Stimulated activated CD4-positive, alpha-beta T cell treated with anti-CD3 and anti-CD28 coated beads, Interleukin-1b, Interleukin-23, amount 100 ng/mL, for 24 hours (primary cell): ENCODE measurements at places on chromosomes 7 and 10.

DNA sequence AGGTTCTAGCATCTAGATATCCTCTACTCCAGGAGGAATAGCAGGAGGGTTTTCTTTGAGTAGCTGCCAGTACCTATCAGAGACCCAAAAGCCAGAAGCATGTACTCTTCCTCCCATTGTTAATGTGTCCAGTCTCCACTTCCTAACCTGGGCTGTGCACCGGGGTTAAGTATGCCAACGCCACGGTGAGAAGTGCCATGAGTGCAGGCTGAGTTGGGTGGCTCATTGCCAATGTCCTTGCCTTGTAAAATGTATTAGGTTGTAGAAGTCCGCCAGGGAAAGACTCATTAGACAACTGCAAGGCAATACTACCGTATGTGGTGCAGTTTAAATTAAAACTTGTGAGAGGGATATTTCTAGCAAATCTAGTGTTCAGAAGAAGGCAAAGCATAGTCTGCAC lies 55.0 kb upstream of the PRR15 start:
- no peak for DNase-seq

- no peak for DNase-seq
These were observed 96.6 kb upstream of the PTN start for GRCh38 chr7:137439829-137440825.

DNA sequence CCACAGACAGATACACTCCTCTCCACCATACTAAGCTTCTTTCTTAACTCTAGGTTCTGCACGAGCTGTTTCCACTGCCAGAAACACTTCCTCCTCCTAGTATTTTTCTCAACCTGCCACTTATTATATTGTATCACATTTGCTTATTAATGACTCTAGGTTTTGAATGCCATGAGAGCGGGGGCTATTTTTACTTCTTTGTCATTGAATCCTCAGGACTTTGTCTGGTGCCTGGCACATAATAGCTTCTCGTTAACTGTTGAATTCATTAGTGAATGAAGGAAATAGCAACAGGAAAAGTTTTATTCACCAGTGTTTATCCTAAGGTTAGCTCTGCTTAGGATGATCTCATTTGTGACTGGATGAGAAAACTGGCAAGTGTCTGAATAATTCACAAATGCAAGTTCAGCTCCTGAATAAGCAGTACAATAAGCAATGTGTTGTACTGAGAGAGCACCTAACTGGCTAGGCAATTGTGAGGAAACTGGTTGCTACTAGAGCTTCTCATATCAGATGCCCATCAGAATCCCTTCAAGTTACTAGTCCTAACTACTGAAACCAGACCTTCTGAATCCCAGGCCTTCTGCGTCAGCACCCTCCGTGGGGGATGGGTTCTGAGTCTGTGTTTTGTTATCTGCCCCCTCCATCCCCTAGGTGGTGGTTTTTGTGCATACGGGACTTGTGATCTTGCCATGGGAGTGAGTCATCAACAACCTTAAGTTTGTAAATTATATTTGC lies 92.7 kb downstream of the LSMEM1 start:
- DNase-seq: no peak

GRCh38 chr7:30594048-30594539 lies 584 bp upstream of the GARS1 start:
- no peak for DNase-seq

GRCh38 chr7:91137788-91138368 lies 126.4 kb upstream of the FZD1 start:
- no peak for DNase-seq

DNA sequence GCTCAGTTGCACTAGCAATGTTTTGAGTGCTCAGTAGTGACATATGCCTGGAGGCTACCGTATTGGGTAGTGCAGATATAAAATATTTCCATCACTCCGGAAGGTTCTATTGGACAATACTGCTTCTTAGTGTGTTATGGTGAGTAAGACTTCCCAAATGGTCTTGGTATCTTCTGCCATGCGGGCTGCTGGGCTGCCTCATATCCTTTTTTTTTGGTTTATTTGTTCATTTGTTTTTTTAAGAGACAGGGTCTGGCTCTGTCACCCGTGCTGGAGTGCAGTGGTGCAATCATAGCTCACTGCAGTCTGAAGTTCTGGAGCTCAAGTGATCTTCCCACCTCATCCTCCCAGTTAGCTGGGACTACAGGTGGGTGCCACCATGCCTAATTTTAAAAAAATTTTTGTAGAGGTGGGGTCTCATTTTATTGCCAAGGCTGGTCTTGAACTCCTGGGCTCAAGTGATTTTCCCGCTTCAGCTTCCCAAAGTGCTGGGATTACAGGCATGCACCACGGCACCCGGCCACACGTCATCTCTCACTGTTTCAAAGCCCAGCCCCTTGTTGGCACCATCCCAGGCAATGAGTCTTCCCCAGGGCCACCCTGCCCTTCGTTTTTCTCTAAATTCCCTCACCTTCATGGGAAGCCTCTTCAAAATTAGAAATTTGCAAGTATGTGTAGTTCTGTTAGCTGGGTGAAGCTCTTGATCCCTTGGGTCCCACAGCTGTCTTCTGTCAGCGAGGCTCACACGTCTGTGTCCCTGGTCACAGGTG lies 111.0 kb upstream of the KLF14 start:
- DNase-seq: no peak

- DNase-seq: no peak
These were observed 26.4 kb downstream of the AUTS2 start for GRCh38 chr7:69624435-69625230.

- no peak for DNase-seq
These were observed 228.1 kb downstream of the BICC1 start for GRCh38 chr10:58740620-58741369.
